Islet precursor cell (in vitro differentiated cells): ENCODE measurements at places on chromosomes 3 and 15.
A peak's percentile ranks its signal among the peaks of the same experiment; 100 is the strongest.

GRCh38 chr3:34957677-34958076 is 681.6 kb upstream of the ARPP21 start:
- DNase-seq: no peak

DNA sequence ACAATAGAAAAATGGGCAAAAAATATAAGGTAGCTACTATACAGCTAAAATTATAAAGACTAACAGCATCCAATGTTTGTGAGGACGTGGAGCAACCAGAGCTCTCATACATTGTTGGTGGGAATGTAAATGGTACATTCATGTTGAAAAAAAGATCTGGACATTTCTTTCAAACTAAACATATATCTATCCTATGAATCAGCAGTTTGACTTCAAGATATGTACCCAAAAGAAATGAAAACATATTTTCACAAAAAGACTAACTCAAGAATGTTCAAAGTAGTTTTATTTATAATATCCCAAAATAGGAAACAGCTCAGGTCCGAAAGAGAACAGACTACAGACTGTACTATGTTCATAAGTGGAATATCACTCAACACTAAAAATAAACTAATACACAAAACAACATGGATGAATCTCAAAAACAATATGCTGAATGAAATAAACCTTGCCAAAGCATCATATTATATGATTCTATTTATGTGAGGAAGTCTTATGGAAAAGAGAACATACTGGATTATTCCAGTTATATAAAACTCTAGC is 8.8 kb upstream of the TTBK2 start:
- DNase-seq: no peak

DNA sequence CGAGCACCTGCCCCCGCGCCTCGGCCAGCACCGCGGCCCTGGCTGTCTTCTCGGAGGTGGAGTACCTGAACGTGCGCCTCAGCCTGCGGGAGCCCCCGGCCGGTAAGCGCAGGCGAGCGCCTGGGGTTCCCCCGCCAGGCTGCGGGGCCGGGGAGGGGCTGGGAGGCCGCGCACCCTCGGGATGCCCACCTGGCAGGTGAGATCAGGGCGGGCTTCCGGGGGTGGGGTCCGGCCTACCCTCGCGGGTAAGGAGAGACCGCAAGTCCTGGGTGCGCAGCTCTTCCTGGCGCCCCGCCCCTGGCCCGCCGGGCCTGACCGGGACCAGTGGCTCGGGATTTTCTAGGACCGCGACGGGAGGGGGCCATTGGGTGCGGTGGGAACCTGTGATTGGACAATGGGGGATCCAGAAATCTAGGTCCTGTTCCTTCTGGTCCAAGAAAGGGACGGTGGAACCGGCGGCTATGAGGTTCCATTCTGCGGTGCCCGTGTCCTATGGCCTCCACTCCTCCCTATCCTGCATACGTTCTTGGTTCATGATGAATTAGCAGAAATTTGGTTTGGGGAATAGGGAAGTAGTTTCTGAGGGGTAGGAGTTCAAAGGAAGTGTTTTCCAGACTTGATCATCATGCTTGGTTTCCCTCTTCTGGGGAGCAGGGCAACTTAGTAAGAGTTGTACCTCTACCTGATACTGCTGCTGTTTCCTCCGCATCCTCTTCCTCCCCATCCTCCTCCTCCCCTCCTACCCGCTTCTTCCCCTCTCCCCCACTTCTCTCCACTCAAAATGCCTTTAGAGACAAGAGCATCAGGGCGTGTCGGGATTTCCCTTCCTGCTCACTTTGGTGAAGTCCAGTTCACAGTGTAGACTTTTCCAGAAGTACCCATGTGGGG is 808 bp downstream of the ARRDC4 start:
- DNase-seq: peak; percentile 63

DNA sequence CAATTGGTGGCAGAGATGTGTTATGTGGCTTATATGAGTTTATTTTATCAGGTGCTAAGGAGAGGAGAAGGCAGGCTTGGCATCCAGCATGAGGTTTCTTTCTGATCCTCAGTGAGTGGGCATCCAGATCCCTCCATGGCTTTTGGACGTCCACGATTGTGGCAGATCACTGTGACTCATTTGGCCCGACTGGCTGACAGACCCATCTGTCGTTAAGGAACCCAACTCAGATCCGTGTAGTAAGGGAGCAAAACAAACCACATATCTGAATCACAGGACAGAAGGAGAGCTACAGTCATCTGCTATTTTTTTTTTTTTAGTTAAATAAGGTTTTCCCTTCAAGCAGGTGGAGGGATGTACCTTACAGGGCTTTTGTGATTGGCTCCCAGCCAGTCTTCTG is 197.0 kb upstream of the KCNH8 start:
- no peak for DNase-seq

DNA sequence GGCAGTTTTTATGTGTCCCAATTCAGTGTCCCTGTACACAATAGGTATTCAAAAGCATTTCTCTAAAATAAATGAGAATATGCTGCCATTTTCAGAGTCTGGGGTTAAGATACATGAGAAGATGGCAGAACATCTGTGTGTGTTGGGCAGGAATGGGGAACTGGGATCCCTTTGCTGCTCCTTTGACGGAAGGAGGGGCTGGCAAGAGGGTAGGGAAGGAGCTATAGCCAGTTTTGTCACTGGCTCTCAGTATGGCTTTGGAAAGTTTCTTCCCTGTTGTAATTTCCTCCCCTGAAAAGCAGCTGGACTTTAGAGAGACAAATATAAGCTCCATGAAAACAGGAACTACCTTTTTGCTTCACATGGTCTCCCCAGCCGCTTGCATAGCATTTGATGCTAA is 137.5 kb upstream of the PRR23C start:
- no peak for DNase-seq

GRCh38 chr3:13125092-13126015 is 52.1 kb upstream of the IQSEC1 start:
- peak; percentile 56 for DNase-seq

- no peak for DNase-seq
These were observed 13.4 kb downstream of the RTP1 start for GRCh38 chr3:187210545-187211327.

DNA sequence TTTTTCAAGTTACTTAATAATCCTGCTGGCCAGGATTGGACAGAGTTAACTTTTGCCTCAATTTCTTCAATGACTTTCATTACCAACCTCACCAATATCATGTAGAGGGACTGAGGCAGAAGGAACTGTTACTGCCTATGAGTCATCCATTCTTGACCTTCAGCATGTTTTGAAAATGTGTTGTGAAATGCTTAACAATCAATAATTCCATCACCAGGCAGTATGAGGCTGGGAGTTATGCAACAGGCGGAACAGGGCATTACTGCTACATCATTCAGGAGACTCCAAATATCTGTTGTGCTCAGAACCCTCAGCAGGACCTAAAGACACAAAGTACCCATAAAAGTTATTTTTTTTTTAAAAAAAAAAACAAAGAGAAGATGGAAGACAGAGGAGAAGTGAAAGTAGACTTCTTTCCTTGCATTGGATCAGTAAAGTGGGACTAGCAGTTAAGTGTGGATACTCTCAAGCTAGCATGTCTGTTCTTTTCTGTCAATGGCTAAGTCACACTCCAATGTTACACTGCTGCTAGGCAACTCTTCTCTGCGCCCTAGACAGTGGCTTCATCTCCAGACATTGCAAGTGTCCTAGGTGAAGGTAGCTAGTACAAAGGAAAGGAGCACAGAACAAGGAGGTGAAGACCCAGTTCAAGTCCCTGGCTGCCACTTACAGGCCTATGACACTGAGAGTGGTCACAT is 184.9 kb upstream of the LPP start:
- peak; percentile 17 for DNase-seq

GRCh38 chr3:150733936-150734794 is 28.8 kb downstream of the SIAH2 start:
- DNase-seq: no peak

DNA sequence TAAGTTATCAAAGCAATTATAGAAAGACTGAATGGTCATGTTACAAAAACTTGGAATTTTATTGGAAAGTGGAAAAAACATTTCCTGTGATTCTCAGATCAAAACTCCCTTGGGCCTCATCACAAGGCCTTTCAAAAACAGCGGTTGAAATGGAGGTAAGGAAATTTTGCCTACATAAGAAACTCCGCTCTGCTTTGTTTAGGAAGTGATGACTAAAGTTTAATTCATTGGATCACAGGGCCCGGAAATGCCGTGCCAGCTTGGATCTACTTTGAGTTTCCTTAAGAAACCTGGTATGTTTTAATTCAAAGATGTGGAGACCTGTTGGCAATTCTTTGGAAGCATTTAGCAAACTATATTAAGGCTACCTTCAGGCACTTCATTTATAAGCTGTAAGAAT is 143.9 kb upstream of the MME start:
- no peak for DNase-seq

DNA sequence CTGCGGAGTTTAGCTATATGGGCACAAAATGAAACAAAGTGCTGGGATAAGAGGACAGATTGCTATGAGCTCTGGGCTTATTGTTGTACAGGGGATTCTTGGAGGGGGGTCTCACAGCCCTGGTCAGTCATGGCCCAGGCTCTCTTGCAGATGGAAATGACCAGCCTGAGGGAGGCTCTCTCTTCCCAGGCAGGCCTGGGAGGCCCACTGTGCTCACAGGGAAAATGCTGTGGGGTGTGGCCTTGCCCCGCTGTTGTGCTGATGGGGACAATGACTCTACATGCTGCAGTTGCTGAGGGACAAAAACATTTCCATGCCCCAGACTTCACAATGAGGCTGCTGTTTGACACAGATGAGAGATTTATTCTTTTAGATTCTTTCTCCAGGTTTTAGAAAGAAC is 202.2 kb downstream of the KLF13 start:
- no peak for DNase-seq

DNA sequence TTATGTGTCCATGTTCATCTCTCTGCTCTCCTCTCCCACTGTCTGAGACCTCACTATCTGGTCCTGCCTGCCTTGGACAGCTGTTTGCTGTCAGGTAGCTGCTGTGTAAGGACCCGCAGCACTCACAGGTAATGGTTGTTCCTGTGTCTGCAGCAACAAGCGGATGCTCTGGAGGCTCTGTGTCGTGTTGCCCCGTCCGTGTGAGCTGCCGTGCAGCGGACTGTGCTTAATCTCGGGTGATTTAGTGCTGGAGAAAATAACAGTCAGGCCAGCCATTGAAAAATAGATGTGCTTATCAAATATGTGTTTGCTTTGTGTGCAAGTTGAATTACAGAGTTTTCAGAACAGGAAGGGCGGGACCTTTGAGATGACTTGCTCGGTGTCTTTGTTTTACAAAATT is 121.4 kb downstream of the GABRG3 start:
- no peak for DNase-seq

DNA sequence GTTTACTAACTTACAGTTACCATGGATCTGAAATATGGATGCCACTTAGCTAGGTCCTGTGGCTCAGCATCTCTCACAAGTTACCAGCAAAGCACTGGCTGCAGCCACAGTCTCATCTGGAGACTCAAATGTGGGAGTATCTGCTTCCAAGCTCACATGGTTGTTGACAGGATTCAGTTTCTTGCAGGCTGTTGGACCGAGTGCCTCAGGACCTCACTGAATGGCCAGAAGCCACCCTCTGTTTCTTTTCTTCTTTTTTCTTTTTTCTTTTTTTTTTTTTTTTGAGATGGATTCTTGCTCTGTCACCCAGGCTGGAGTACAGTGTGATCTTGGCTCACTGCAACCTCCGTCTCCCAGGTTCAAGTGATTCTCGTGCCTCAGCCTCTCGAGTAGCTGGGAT is 20.1 kb upstream of the AMOTL2 start:
- DNase-seq: no peak

- peak; percentile 64 for DNase-seq
These were observed at the start of gene RBPMS2 for GRCh38 chr15:64775551-64776401. Gene RBPMS2, minus strand, starts transcription at chr15:64775589. Its CDS starts 270 bp downstream, at chr15:64775319.

DNA sequence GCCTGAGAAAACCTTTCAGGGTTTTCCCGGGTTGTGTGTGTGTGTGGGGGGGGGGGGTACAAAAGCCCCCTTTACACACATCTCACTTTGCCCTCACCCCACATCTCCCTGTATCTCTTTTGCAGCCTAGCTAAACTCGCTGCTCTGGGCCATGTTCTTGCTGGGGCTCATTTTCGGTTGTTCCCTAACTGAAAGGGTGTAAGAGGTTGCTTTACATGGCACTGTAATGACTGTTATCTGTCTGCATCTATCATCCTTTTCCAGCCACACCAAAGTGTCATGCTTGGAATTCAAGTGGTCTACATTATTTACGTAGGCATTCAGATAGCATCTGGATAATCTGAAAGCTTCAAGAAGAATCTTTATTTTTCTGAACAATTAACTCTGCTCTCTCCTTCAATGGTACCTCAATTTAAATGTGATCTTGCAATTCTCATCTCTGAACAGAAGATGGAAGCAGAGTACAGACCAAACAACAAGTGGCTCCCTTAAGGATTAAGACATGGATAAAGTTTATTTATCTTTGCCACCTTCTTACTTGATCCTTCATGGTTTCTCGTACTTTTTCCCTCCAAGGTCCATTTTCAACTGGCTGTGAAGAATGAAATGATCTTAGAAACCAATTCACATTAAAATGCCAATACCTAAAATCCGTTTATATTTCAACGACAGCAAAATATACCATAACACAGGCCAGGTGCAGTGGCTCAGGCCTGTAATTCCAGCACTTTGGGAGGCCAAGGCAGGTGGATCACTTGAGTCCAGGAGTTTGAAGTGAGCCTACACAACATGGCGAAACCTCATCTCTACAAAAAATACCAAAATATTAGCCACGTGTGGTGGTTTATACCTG is 34.9 kb downstream of the DCLK3 start:
- no peak for DNase-seq

GRCh38 chr3:182261041-182261440 is 532.3 kb upstream of the ATP11B start:
- no peak for DNase-seq

DNA sequence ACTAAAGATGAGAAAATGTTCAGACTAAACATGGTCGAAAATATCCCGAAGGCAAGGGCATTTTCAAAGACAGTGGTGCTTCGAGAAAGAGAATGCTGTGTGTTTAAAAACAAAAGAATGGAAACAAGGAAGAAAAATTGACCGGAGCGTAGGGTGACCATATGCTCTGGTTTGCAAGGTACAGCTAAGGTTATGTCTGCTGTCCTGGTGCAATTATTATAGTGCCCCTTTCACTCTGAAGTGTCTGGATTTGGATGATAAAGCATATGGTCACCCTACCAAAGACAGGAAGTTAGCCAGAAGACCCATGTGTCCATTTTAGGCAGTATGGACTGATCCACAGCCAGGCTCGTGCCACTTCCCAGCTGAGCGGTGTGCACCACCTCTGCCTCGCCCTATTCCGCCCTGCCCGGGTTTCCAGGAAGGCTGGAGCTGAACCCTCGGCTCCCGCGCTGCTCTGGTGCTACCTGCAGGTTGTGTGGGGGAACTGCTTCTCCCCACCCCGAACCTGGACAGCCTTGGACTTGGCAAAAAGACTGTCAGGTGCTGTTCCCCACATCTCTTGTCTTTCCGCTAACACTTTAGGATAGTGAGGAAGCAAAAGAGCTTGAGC is 25.2 kb downstream of the GOLGA6D start:
- DNase-seq: peak; percentile 85
